Small intestine (tissue), 16 donors: ENCODE measurements at places on chromosomes 7 and 10. TPM values are rescaled to one million over a fixed set of nuclear protein-coding genes. Genes with fewer than 3 reads are reported as not detected.

- no peak for DNase-seq
Observed at GRCh38 chr10:119535837-119536507, 6.5 kb downstream of the RGS10 start.

DNA sequence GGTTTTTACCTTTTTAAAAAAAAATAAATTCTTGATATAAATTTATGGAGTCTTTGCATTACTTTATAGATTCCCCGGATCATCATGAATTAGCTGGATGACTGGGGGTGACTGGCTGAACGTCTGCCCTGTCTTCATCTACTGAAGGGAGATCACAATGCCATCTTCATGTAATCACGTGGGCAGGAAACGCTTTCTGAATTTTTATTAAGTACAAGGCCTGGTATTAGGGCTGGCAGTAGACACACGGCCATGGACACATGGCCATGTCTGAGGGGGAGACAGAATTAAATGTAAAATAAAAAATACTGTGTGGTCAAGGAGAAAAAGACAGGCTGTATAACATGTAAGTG is 111.2 kb downstream of the VIPR2 start:
- no peak for DNase-seq

Gene ZNF804B
- polyA plus RNA-seq: 0.03 TPM

Gene SPDYE5
- polyA plus RNA-seq: not detected

DNA sequence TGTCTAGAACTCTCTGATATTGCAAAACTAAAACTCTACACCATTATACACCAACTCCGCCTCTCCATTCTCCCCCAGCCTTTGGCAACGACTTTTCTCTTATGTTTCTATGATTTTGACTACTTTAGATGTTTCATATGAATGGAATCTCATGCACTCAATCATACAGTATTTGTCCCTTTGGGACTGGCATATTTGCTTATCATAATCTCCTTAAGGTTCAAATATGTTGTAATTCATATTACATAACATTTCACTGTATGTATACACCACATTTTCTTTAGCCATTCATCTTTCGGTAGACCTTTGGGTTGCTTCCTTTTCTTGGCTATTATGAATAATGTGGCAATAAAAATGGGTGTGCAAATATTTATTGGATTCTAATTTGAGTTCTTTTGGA is 164.4 kb downstream of the ARL4A start:
- no peak for DNase-seq

GRCh38 chr10:122293156-122293960 is 22.3 kb downstream of the BTBD16 start:
- peak; percentile 54 for DNase-seq
